Bronchial epithelial cell (primary cell): ENCODE measurements at places on chromosomes 2 and 18.

DNA sequence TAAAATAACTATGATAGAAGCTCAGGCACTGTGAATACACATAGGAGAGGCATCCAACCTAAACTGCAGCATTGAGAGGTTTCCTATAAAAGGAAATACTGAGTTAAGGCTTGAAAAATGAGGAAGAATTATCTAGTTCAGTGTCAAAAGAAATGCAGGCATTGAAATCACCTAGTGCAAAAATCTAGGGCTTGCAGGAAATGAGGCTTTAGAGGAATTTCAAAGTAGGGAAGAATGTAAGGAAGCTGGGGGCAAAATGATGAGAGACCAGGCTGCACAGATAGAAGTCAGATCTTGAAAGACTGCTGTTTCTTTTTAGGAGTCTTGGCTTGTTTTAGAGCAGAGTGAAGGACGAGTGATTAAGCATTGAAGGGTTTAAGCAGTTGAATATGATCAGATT, 28.1 kb upstream of the SCYGR2 start:
- no peak for DNase-seq

DNA sequence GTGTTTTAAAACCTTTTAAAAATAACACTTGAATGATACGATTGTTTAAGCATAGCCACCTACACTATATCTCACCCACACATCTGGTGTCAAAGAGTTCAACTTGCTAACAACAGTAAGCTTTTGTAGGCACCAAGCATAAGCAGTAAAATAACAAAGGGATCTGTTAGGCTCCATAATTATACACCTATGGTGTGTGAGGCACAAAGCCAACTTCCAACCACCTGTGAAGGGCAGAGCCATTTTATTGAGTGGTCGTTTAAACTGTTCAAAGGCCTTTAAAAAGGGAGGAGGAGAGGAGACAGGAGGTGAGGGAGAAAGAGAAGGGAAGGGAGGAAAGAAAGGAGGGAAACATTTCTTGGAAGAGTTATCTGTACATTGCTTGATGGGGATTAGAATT, 27.9 kb downstream of the NEMP2 start:
- no peak for DNase-seq

- DNase-seq, result no peak
These were observed 20.4 kb upstream of the CD226 start for GRCh38 chr18:69968039-69968438.

GRCh38 chr2:7270011-7270431, 352.8 kb downstream of the RNF144A start:
- no peak for DNase-seq

GRCh38 chr2:96097951-96098823, 18.2 kb downstream of the ADRA2B start:
- no peak for DNase-seq
